Brain microvascular endothelial cell (primary cell): ENCODE measurements at places on chromosomes 16 and 17.

- DNase-seq, result no peak
These were observed 54.4 kb downstream of the BPTF start for GRCh38 chr17:67879662-67880061.

DNA sequence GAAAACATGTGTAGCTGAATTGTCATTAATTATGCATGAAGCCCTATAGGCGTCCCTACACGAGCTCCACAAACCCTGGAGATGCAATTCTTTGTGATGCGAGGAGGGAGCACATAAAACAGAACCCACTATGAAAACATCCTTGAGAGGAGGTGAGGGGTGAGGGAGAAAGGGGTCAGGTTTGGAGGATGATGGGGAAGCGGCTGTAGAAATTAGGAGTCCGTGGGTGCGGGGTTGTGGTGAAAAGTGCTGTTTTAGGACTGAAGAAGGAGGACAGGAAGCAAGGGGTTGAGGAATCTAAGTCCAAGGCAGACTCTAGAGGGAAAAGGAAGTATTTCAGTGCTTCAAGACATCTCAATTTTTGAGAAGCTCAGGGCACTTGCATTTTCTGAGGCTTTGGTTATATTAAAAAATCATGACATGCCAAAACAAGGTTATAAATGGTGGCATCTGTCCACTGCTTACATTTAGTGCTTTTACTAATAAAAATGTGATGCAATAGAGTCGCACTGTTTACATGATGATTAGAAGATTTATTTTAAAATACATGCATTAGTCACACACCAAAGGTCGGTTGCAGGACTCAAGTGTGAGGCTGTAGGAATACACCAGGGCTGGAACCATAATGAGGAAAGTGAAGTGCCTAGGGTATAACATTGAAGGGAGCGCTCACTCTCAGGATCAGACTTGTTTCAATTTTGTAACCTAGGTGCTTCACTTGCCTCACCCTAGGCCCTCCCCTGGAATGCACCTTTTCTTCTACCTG lies 379.5 kb downstream of the HS3ST4 start:
- DNase-seq, result no peak

DNA sequence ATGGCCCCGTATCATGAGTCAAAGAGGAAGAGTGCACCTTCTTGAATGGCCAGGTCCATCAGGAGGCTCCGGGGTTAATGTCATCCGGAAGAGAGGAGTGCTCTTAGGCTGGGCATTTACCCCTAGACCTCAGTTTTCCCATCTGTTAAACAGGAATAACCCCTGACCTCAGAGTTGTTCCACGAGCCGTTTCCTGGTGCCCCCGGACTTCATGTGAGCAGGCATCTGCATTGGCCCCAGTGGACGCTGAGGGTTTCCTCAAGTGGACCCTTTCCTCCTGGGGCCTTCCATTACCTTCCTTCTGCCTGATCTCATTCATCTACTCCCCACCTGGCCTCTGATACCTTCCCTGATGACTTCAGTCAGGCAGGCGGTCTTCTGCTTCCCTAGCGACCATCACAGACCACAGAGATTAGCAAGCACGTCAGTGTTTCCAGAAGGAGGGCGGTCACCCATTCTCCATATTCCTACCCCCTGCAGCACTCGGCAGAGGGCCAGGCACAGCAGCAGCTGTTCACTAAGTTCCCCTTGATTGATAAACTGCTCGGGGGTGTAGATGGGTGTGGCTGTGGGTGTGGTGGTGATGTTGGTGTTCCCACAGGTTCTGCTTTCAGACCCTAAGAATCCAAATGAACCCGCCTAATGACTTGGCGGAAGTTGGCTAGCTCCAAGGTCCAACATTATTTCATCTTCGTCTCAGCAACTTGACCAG lies 346.6 kb upstream of the TNRC6C start:
- no peak for DNase-seq

GRCh38 chr17:61799812-61800484 lies 63.4 kb downstream of the BRIP1 start:
- DNase-seq, result no peak

- DNase-seq, result no peak
These were observed 13.7 kb upstream of the CSNK1D start for GRCh38 chr17:82287013-82287867.

DNA sequence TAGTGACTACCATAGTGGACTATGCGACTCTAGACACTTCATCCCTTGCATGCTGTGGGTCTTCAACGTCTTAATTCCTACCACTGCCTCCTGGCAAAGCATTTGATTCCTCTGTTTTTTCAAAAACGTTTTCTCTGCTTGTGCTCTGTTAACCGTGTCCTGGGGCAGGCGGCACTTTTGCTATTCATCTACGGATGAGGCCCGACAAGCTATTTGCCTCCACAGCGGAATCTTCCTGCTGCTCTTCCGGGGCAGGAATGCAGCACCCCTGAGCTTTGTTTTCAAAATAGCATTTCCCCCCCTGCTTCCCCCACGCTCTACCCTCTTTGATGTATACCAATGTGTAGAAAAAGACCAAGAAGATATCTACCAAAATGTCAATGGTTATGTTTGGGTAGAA lies 39.8 kb upstream of the METTL16 start:
- no peak for DNase-seq

GRCh38 chr16:24834459-24835335 lies 11.1 kb upstream of the SLC5A11 start:
- peak; percentile 34 for DNase-seq

GRCh38 chr17:31509805-31510177 lies 118.3 kb downstream of the RAB11FIP4 start:
- DNase-seq, result no peak

DNA sequence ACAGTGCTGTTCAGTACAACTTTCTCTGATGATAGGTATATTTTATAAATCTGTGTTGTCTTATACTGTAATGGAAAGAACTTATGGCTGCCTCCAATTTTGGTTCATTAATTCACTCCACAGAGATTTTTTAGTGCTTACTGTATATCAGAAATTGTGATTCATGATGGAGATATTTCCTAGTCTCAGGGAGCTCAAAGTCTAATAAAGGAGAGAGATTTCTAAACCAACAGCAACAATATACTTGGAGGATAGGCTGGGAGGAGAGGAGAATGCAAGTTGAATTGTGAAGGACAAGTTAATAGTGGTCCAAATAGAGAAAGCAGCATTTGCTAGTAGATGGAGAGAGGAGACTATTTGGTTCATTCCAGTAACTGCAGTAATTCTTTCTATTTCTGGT lies 63.5 kb downstream of the TANC2 start:
- DNase-seq, result peak; percentile 25

DNA sequence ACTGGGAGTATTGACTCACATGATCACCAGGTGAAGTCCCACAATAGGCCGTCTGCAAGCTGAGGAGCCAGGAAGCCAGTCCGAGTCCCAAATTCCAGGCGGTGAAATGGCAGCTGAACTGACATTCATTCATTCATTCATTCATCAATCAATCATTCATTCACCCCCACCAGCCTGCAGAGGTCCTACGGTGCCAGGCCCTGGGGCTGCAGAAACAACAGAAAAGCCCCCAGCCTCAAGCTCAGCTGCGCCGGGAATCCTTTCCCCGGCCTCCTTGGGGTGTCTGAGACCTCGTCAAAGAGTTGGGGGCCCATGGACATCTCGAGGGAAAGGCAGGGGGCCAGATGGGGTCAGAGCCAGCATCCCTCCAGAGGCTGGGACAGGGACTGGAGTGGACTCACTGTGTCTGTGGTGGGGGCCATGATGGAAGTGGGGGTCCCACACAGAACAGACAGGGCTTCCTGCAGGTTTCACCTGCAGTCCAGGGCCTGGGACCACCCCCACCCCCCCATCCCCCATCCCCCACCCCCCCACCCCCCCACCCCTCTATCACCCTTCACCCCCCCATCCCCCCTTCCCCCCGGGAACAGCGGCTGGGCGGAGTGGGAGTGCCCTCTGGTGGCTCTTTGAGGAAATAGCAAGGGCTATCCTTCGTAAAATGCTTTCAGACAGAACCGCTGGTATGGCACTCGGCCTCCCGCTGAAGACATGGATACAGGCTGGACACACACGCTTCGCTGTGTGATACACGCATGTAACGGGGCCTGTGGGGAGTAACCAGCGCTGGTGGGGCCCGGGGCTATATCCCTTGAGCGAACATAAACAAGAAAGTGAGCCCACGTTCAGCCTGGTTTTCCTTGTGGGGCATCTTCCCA lies 8.5 kb upstream of the ZC3H18 start:
- peak; percentile 44 for DNase-seq

GRCh38 chr17:28018439-28019070 lies 23.9 kb upstream of the NLK start:
- no peak for DNase-seq

- DNase-seq, result peak; percentile 84
These were observed 233.4 kb upstream of the HSBP1 start for GRCh38 chr16:83574388-83574787.

DNA sequence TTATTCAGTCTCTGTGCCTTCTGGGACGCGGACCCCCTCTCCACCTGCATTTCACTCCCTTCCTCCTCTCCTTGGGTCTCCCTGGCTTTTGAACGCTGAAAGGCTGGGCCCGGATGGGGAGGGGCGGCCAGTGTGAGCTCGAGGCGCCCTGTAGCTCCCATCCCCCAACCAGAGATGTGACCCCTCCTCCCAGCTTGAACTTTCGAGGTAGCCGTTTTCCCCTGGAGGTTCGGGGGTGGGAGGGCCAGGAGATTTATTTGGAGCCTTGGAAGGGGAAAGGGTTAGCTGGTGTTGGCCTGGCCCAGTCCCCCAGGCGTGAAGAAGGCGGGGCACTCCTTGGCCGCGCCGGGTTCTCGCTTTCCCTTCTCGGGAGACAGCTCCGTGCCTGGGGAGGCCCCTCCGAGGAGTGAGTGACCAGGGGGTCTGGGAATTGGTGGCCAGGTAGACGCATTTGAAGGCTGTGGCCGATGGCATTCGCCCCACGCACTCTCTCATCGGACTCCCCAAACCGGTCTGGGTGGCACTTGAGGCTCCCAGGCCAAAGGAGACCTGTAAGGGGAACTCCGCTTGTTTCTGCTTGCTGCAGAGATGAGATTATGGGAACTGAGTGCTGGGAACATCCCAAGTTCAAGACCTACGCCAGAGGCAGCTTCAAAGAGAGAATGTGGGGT lies 942 bp downstream of the LDAF1 start:
- no peak for DNase-seq

DNA sequence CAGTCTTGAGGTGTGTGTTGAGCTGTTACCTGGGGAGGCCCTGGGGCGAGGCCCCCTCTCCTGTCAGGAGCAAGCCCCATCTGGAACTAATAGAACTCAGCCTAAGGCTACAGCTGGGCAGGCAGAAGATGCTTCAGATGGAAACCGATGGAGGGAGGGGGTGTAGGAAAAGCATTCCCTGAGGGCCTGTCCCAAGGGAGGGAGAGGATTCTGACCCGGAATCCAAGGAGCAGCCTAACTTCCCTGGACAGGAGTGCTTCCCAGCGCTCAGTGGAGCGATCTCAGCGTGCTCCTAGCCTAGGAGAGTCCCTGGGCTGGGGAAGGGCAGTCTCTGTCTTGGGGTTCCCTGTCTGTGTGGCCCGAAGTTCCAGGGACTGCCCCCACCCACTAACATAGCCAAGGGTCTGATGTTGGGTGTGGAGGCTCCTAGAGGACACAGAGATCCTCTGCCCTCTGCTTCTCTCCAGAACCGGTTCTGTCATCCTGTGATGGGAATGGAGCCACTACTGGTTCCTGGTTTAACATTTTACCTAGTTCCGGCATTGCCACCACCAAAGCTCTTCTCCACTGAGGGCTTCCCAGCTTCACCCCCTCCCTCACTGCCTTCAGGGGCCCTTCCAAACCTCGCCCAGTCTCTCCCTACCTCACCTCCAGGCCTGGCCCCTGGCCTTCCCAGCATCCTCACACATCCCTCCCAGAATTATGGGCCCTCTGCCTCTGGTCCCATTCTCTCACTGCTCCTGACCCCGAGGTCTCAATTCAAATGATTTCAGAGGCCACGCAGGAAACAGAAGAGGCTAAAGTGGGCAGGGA lies 58.7 kb downstream of the RTN4RL1 start:
- DNase-seq, result no peak

- DNase-seq, result no peak
These were observed 86.8 kb downstream of the MARF1 start for GRCh38 chr16:15556130-15556529.

DNA sequence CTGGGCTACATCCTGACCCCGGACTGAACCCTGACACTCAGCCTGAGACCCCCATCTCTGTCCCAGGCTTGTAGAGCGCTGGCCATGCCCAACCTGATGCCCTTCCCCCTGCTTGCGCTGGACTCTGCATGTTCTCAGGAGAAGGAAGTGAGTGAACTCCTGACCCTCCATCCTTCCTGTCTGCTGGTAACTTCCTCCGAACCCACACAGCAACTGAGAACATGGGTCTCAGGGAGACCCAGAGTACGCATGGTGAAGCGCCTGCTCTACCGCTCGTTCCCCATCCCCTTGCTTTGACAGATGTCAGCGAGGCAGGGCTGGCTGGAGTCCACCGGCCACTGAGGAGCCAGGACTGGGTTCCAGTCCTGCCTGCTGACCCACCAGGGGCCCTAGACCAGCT lies 6.1 kb downstream of the CAMKK1 start:
- DNase-seq, result no peak

DNA sequence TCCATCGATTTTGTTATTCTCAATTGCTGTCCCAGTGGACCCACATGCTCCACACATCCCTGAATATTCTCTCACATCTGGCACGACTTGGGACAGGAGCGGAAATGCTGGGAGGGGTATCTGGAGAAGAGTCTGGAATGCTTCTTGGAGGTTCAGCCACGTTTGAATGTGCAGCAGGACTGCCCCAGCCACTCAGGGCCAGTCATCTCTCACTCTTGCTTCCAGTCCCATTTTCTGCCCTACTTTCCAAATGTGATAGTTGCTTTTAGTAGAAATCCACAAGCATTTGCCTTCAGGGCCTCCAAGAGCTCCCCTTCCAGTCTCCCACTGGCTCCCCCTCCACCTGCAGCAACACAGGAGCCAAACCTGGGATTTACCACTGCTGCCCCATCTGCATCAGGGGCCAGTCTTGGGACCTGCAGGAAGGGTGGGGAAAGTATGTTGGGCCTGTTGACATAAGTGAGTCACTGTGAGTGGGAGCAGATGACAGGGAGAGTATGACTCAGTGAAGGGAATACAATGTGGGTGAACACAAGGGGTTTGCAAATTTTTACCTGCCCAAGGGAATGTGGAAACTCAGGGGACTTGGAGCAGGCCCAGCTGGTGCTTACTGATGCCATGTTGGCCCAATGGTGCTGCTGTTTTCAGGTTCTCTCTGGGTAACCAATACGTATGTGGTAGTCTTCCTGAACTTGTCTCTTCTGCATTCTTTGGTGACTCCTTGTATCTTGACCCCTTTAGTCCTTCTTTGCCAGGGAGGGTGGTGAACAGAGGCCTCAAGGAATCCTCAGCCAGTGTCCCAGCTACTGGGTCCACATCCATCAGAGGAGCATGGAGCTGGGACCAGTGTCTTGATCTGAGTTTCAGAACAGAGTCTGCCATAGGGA lies 78.8 kb upstream of the CRHR1 start:
- DNase-seq, result peak; percentile 4

DNA sequence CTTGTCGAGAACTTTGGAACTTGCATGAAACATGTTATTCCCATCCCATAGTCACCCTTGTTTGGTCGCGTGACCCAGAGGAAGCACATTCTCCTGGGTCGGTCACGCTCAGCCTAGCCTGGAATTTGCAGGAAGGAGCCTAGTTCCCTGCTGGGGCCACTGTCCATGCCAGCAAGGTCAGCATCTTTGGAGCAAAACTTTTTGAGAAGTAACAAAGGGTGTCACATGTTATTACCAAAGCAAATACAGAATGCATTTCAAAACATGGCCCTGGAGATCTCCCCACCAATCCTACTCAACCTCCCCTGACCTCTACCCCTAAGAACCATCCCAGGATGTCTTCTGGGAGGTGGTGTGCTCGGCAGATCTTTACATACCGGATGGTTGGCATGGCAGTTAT lies 26.2 kb upstream of the IRF8 start:
- DNase-seq, result no peak

GRCh38 chr16:88591577-88592021 lies 21.4 kb downstream of the ZC3H18 start:
- no peak for DNase-seq

- no peak for DNase-seq
These were observed 17.7 kb upstream of the RMI2 start for GRCh38 chr16:11327277-11328171.
